ENCODE measurements at places on chromosomes 12 and 14.

DNA sequence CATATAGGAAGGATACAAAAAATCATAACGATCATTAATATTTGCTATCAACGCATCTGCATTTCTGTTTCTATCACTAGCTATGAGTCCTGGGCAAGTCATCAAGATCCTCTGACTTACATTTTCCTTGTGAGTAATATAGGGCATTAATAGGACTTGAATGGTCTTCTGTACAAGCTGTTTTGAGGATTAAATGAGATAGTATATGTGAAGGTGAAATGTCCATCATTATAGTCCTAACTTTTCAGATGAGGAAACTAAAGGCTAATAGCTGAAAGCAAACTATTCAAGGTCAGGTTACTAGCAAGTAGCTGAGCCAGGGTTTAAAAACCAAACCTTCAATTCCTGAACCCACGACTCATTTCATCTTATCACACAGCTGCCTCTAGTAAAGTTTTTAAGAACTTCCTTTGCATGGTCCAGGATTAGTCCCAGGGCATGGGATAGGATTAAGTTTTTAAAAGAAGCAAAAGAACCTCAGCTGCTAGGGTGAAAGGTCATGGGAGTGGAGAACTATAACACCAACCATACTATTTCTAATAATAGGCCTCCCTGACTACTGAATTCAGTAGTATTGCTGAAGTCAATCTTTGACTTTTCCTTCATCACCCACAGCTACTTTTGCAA is 101.4 kb upstream of the ADAMTS20 start:
- DNase-seq = no peak

DNA sequence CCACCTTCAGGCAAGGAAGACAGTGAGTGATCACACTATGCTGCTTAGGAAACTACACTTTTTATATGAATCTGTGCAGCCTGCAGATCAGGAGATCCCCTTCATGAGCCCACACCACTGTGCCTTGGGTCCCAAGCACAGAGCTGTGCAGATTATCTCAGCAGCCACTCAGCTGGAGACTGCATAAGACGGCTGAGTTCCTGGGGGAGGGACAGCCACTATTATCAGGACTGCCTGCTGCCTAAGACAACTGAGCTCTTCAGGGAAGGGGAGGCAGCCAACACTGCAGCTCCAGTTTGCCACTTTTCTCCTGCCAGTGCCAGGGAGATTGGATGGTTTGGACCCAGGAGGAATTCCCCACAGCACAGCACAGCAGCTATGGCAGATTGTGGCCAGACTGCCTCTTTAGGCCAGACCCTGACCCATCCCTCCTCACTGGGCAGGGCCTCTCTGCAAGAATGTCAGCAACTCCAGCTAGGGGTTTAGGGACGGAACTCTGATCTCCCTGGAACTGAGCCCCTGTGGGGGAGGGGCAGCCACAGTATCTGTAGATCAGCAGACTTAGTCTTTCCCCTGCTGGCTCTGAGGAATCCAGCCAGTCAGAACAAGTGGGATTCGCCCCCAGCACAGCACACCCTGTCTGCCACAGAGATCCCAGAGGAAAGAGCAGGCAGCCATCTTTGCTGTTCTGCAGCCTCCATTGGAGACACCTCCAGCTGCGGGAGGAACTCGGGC is 141.3 kb downstream of the KLHL28 start:
- DNase-seq = no peak

DNA sequence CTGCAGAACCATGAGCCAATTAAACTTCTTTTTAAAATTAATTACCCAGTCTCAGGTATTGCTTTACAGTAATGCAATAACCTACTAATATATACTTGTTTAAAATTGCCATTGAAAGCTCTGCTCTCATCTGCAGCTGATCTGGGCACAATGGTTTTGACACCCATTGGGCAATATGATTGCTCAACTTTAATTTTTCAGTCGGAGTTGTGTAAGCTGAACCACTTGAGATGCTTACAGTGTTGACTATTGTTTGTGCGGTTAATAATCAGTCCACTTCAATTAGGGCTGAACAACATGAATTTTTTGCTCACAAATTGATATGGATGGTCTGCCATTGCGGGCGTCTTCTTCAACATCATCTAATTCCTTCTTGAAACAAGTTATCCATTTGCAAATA is 18.0 kb upstream of the OR4K5 start:
- no peak for DNase-seq

- DNase-seq = no peak
These were observed 334.1 kb downstream of the DPF3 start for GRCh38 chr14:72559669-72560255.

GRCh38 chr14:96208739-96209138 is 4.1 kb downstream of the BDKRB2 start:
- DNase-seq = no peak

- DNase-seq = peak; percentile 46
These were observed 175.8 kb upstream of the PRMT8 start for GRCh38 chr12:3315201-3315661.

DNA sequence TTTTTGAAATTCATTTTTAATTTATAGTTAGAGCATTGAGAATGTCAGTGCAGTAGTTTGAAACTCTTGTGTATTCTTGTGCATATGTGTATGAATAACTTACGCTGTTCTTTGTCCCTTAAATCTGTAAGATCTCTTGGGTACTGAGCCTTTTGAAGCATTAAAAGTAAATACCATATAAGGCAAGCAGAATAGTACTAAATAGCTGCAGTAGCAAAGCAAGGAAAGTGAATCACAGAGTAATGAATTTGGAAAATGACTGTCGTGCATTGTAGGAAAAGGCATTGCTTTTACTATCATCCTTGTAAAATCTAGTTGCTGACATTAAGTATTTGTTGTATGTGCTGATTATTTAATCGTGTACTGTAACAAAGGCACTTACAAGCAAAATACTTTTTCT is 12.1 kb downstream of the CNOT2 start:
- DNase-seq = no peak

DNA sequence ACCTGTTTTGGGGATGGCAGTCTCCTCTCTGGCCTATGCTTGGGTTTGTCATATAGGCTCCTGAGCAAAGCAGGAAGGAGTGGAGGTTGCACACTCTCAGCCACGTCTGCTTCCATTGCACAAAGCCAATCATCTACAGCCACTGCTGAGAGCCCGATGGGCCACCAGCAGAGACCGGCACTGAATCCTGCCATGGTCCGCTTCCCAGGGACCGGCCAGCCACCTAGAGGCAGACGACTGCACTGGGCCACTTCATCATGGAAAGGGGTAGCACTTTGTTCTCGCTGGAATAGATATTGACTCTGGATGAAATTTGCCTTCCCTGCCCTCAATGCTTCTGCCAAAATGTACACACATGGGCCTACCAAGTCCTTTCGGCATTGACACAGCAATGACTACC is 22.3 kb downstream of the DLK1 start:
- DNase-seq = no peak

- no peak for DNase-seq
These were observed 3.4 kb downstream of the CYP46A1 start for GRCh38 chr14:99687284-99688209.

- no peak for DNase-seq
These were observed 40.4 kb upstream of the NCOR2 start for GRCh38 chr12:124607681-124608425.

GRCh38 chr14:22007363-22007762 is 333.7 kb upstream of the OR4E1 start:
- DNase-seq = no peak

- no peak for DNase-seq
These were observed 56.1 kb upstream of the EIF5 start for GRCh38 chr14:103277931-103278330.

- DNase-seq = no peak
These were observed 29.6 kb downstream of the SMUG1 start for GRCh38 chr12:54159140-54159539.

DNA sequence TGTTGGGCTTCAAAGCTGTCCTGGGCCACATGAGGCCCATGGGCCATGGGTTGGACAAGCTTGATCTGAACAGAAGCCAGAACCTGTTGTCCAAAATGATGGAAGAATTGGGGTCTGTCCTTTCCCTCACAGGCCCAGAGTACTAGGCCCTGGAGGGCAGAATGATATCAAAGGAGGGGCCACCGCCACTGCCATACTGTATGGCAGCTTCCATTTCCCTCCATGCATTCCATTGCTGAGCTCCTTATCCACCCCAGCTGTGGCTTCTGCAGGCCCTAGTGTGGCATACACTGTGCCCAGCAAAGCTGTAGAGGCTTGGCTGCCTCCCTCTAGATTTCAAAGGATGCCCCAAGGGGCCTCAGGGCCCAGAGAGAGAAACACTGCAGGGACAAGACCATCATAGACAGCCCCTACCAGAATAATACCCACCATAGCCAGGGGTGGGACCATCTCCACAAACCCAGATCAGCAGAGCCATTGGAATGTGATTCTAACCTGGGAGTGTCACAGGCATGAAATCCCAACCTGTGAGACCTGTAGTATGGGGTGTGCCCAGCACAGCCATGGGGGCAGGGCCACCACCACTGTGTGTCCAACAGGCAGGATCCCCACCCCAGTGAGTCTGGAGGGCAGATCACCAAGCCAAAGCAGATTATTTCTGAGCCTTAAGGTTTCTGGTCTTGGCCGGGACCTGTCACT is 61.4 kb upstream of the BEGAIN start:
- DNase-seq = no peak

DNA sequence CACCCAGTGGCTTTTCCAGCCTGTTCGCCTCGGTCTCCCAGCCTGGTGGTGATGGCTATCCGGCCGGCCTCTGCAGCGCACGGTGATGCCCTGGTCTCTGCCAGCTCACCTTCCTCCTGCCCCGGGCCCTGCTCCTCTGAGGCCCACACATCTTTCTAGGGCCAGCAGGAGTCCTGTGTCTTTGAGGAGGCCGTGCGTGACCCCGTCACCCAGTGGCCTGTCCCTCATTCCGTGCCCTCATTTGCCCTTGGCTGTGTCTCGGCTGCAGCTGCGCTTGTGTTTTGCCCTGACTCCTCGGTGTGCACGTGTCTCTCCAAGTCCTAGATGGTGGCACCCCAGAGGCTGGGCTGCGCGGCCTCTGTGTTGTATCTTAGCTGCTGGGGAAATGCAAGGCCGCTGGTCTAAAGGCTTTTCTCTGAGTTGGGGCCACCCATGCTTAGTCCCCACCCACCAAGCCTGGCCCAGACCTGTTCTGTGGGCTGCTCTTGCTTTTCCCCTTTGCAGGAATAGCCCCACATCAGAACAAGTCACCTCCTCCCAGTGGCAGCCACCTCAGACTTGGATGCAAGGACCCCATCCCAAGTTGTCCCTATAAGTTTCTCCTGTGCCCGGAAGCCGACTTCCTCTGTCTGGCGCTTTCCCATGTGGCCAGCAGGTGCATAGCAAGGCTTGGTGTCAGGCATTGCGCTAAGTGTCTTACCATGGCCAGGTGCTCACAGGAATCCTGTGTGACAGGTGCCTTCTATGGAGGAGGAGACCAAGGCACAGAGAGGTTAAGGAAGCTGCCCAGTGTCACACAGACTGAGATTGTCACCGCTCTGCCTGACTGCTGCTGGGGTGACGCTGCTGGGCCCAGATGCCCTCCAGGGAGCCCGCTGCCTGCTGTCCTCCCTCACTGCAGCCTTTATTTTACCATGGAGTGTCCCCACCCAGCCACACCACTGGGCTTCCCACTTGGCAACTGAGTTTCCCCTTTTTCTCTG is 64.5 kb downstream of the TSPAN9 start:
- DNase-seq = no peak

DNA sequence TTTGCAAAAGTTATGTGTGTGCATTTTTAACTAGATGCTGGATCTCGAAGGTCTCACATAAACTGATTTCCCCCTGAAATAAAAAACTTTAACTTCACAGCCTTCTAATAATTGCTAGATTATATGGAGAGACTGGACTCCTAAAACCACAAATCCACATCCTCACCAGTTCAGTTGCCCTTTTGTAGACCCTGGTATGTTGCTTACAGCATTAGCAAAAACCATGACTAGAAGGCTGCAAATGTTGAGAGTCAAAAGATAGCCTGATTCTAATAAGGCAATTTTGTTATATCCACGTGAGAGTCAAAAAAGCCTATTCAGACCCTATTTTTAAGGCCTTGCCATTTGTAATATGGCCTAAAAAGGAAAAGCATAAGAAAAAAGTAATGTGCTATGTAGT is 37.4 kb downstream of the RASSF8 start:
- DNase-seq = no peak

DNA sequence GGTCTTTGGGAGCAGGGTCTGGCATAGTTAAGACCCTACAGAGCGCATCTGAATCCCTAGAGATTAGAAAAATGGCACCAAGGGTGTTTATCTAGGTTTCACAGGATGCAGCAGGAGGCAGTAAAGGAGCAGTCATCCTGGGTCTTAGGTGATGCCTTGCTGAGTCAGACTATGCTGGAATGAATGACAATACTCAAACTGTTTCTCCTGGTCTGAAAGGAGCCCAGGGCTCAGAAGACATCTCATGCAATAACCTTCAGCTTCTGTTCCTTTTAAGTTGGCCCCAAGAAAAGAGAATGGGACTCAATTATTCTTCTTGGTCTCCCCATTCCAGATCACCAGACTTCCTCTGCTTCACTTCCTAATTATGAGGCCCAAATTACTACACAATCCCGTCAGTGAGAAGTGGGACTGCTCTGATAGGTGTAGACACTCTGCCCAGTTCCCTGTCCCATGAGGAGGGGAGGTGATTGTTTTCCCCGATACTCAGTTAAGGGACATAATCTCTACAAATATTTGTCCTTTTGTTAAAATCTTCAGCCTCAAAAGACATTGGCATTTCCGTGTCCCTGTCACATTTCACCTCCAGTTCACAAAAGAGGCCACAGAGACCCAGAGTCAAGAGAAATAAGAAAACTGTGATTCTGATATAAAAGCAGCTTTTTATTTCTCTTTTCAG is 14.8 kb upstream of the APOF start:
- DNase-seq = no peak

DNA sequence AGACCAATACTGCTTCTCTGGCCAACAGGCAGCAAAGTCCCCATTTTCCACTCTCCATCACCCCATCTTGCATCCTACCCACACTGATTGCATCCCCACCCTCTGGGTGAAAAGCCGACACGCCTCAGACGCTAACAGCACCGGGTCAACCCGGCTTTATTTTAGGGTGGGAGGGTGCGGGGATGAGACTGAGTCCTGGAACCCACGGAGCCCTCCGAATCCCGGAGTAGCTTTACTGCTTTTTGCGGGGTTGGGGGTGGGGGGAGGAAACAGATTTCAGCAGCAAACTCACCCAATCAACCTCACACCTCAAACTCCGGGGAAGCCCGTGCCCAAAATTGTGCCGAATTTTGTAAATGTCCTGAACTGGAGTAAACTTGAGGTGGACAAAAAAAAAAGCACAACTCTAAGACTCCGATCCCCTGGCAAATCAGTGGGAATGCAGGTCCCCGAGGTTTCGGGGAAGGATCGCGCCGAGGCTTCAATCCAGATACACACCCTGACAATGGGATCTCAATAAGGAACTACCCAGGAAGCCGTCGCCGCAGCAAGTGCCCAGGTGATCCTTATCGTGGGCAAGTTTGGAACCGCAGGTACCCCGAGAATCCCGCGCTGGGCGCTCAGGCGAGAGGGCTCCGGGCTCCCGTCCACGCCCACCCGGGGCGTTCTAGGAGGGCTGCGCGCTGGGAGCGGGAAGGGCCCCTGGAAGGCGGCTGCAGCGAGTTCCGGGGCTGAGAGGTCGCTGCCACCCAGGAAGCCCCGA is 1.1 kb downstream of the GCH1 start:
- DNase-seq = no peak
